Dermis lymphatic vessel endothelial cell (primary cell): ENCODE measurements at places on chromosomes 3 and 15. TPM values are rescaled to one million over a fixed set of nuclear protein-coding genes. Genes with fewer than 3 reads are reported as not detected.

CLDN18 gene
- not detected in 2 replicates for total RNA-seq

DUOXA1 gene
- total RNA-seq: not detected in 2 replicates

CD200 gene
- 4.7 and 6.7 TPM in 2 replicates for total RNA-seq

LHFPL4 gene
- under 0.01 TPM in 1 of 2 replicates, not detected in the other for total RNA-seq

HES1 gene
- total RNA-seq: 66.9 and 84.6 TPM in 2 replicates

CDC25A gene
- 4.3 and 5.0 TPM in 2 replicates for total RNA-seq

C3orf70 gene
- 5.4 and 9.9 TPM in 2 replicates for total RNA-seq

CELSR3 gene
- total RNA-seq: 0.09 and 0.22 TPM in 2 replicates

MAP6D1 gene
- total RNA-seq: 0.43 and 0.69 TPM in 2 replicates

EPHA3 gene
- under 0.01 and 0.11 TPM in 2 replicates for total RNA-seq

LCTL gene
- total RNA-seq: 0.43 TPM in 1 of 2 replicates, not detected in the other

LNP1 gene
- total RNA-seq: 0.34 and 0.76 TPM in 2 replicates

PARP3 gene
- total RNA-seq: 4.7 and 4.9 TPM in 2 replicates

SI gene
- not detected in 2 replicates for total RNA-seq

C3orf33 gene
- 1.4 and 2.4 TPM in 2 replicates for total RNA-seq

SQOR gene
- total RNA-seq: 117 and 133 TPM in 2 replicates

ZNF770 gene
- 24.8 and 35.1 TPM in 2 replicates for total RNA-seq
